Esophagus squamous epithelium (tissue), 5 donors: ENCODE measurements at places on chromosomes 1 and 21. TPM values are rescaled to one million over a fixed set of nuclear protein-coding genes. Genes with fewer than 3 reads are reported as not detected.

- no peaks in the 10 kb centered on the region for H3K27me3 ChIP-seq
- H3K4me3 ChIP-seq: no peak overlapping the region
- H3K36me3 ChIP-seq: peaks cover 26% of the 10 kb centered on the region
- H3K27ac ChIP-seq: no peak overlapping the region
- H3K4me1 ChIP-seq: no peaks in the 10 kb centered on the region
These were observed 14.5 kb downstream of the POGZ start for GRCh38 chr1:151444783-151445177.

DNA sequence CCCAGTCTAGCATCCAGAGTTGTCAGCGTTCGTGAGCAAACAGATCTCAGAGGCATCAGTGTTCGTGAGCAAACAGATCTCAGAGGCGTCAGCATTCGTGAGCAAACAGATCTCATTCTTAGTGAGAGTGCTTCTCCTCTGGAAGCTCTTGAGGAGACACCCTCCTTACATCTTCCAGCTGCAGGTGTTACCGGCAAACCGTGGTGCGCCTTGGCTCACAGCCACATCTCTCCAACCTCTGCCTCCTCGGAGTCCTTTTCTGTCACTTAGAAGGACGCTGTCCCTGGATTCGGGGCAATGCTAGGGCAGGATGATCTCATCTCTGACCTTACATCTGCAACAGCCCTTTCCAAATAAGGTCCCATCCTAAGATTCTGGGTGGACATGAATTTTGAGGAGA is 14.6 kb upstream of the UMODL1 start:
- DNase-seq: no peak
- no peak overlapping the region for H3K4me3 ChIP-seq
- H3K4me1 ChIP-seq: peaks cover 12% of the 10 kb centered on the region
- no peaks in the 10 kb centered on the region for H3K36me3 ChIP-seq

NAV1 gene
- total RNA-seq: 25.5 TPM

DNA sequence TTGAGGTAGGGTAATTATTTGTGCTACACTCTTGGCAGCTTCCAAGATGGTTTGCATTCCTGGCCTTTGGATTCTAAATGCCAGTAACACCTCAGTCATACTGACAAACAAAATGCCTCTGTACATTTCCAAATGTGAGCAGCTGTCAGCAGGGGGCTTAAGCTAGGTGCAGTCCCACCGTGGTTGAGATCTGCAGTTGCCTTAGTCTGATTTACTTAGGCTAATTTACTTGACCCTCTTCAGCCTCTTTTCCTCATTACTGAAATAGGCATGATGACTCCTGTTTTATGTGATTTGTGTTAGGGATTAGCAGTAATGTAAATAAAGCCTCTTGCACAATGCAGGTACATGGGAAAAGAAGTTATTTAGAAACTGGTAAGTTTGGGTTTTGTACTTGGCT is 13.5 kb upstream of the SPATA1 start:
- H3K27ac ChIP-seq: no peak overlapping the region
- H3K27me3 ChIP-seq: no peaks in the 10 kb centered on the region
- no peak overlapping the region for H3K4me3 ChIP-seq
- H3K4me1 ChIP-seq: peaks cover 10% of the 10 kb centered on the region
- no peak for DNase-seq

- no peaks in the 10 kb centered on the region for H3K36me3 ChIP-seq
- no peaks in the 10 kb centered on the region for H3K27me3 ChIP-seq
- no peak overlapping the region for H3K27ac ChIP-seq
These were observed 383.3 kb downstream of the HHAT start for GRCh38 chr1:210711825-210712612.

OR2L5 gene
- not detected for total RNA-seq

GRCh38 chr21:26224366-26224765 is 53.8 kb upstream of the APP start:
- no peaks in the 10 kb centered on the region for H3K4me1 ChIP-seq
- no peaks in the 10 kb centered on the region for H3K27me3 ChIP-seq
- no peak overlapping the region for H3K4me3 ChIP-seq
- DNase-seq: no peak

GRCh38 chr1:90162216-90162615 is 167.3 kb downstream of the ZNF326 start:
- no peaks in the 10 kb centered on the region for H3K4me1 ChIP-seq
- no peak overlapping the region for H3K27ac ChIP-seq
- H3K4me3 ChIP-seq: no peak overlapping the region

DNA sequence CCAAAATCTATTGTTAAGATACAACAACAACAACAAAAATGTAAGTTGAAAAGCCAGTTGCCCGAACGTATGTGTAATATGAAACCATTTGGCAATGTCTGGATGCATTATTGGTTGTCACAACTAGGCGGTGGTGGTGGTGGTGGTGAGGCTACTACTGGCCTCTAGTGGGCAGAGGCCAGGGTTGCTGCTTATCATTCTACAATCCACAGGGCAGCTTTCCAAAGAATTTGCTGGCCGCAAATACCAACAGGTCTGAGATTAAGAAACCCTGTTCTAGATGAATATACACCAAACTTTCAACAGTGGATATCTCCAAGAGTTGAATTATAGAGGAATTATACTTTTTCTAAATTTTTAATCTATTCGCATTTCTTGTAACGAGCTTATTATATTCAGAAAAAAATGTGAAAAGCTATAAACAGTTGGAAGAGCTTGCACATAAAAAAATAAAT is 26.8 kb upstream of the ZNF697 start:
- peaks cover 8% of the 10 kb centered on the region for H3K4me1 ChIP-seq
- H3K4me3 ChIP-seq: peak overlapping the region; percentile 66
- H3K36me3 ChIP-seq: no peaks in the 10 kb centered on the region
- H3K27ac ChIP-seq: no peak overlapping the region
- DNase-seq: no peak
- no peaks in the 10 kb centered on the region for H3K27me3 ChIP-seq

PHTF1 gene
- total RNA-seq: 5.3 TPM

- no peaks in the 10 kb centered on the region for H3K36me3 ChIP-seq
- DNase-seq: no peak
- H3K27me3 ChIP-seq: no peaks in the 10 kb centered on the region
- H3K4me1 ChIP-seq: no peaks in the 10 kb centered on the region
These were observed 71.5 kb upstream of the RGS2 start for GRCh38 chr1:192737306-192737705.

GRCh38 chr1:154972213-154972516 is 1.6 kb upstream of the SHC1 start:
- peaks cover 47% of the 10 kb centered on the region for H3K4me1 ChIP-seq
- peaks cover 8% of the 10 kb centered on the region for H3K36me3 ChIP-seq
- peak overlapping the region; percentile 46 for H3K4me3 ChIP-seq
- no peaks in the 10 kb centered on the region for H3K27me3 ChIP-seq
- DNase-seq: no peak

GRCh38 chr1:117077267-117077666 is 17.1 kb downstream of the TTF2 start:
- no peaks in the 10 kb centered on the region for H3K27me3 ChIP-seq
- H3K27ac ChIP-seq: no peak overlapping the region
- H3K4me1 ChIP-seq: no peaks in the 10 kb centered on the region
- no peak for DNase-seq

DNA sequence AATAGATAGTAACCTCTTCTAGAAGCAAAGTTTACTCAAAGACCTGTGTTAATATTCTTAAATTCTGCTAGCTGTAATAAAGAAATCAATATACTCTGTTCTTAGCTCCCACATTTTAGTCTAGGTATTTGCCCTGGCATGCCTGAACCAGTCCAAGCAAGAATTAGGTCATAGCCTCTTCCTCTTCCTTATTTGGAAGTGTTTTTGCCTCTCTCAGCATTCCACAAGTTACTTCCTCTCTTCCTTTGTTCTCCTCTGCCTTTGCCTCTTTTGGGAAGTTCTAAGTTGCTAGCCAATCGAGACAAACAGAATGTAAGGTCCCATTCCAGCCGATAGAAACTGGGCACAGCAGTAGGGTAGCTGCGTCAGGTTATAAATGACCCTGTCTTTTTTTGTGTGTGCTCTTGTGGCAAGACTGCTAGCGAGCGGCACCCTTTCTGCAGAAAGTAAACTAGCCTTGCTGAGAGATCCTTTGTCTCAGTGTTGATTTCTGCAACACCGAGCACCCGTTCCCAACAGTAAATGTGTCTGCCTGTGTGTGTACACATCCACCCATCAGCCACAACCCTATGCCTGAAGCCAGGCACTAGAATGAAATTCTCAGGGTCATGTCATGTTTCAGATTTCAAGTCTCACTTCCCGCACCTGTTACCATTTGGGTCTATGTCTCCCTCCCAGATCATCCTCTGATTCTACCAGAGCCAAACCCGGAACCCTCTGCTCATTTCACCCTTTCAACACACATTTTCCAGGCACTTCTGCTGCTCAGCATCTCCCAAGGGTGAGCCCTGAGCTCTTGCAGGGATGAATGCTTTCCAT is 37.5 kb downstream of the LRRC3 start:
- no peaks in the 10 kb centered on the region for H3K27me3 ChIP-seq
- no peaks in the 10 kb centered on the region for H3K4me1 ChIP-seq
- no peak for DNase-seq
- H3K4me3 ChIP-seq: no peak overlapping the region

- no peak overlapping the region for H3K4me3 ChIP-seq
- H3K4me1 ChIP-seq: peaks cover 74% of the 10 kb centered on the region
- DNase-seq: no peak
- H3K27ac ChIP-seq: peak overlapping the region; percentile 59
- H3K27me3 ChIP-seq: no peaks in the 10 kb centered on the region
- H3K36me3 ChIP-seq: no peaks in the 10 kb centered on the region
These were observed 19.9 kb downstream of the NIBAN1 start for GRCh38 chr1:184954232-184954995.

PDE4B gene
- 3.9 TPM for total RNA-seq

ADAMTS1 gene
- total RNA-seq: 33.0 TPM

TFF3 gene
- 15.1 TPM for total RNA-seq

- no peak overlapping the region for H3K27ac ChIP-seq
- no peak overlapping the region for H3K4me3 ChIP-seq
- no peaks in the 10 kb centered on the region for H3K36me3 ChIP-seq
- DNase-seq: no peak
These were observed 104.9 kb downstream of the DUSP10 start for GRCh38 chr1:221636967-221637366.

GRCh38 chr1:16198444-16199156 is 13.9 kb downstream of the ARHGEF19 start:
- no peaks in the 10 kb centered on the region for H3K4me1 ChIP-seq
- no peak overlapping the region for H3K4me3 ChIP-seq
- no peak for DNase-seq
- no peaks in the 10 kb centered on the region for H3K36me3 ChIP-seq
- H3K27me3 ChIP-seq: no peaks in the 10 kb centered on the region

GRCh38 chr21:41363370-41364270 is 1.8 kb downstream of the MX2 start:
- H3K4me3 ChIP-seq: no peak overlapping the region
- H3K36me3 ChIP-seq: no peaks in the 10 kb centered on the region
- H3K27me3 ChIP-seq: no peaks in the 10 kb centered on the region
- no peak for DNase-seq
- H3K27ac ChIP-seq: peak overlapping the region; percentile 90

CD5L gene
- 0.19 TPM for total RNA-seq
